Left renal cortex interstitium (tissue), 4 donors: ENCODE measurements at places on chromosomes 16 and 17.
A peak's percentile ranks its signal among the peaks of the same experiment; 100 is the strongest.

- DNase-seq, result no peak
These were observed 12.7 kb downstream of the HIC1 start for GRCh38 chr17:2067608-2068024.

DNA sequence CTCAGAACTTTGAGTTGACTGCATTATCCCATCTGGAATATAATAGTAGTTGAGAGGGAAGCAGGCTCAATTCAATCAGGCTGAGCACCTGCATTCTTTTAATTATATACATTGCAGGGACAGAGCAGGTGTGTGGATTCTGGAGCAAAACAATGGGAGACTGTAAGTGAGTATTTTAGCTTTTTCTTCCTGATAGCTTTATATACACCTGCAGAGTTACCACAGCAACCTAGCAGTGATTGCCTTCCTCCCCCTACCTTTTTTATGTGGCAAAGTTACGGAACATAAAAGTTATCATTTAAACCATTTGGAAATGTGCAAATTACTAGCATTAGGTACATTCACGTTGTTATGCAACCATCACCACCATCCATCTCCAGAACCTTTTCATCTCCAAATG, 25.4 kb upstream of the RHOT1 start:
- DNase-seq, result no peak

DNA sequence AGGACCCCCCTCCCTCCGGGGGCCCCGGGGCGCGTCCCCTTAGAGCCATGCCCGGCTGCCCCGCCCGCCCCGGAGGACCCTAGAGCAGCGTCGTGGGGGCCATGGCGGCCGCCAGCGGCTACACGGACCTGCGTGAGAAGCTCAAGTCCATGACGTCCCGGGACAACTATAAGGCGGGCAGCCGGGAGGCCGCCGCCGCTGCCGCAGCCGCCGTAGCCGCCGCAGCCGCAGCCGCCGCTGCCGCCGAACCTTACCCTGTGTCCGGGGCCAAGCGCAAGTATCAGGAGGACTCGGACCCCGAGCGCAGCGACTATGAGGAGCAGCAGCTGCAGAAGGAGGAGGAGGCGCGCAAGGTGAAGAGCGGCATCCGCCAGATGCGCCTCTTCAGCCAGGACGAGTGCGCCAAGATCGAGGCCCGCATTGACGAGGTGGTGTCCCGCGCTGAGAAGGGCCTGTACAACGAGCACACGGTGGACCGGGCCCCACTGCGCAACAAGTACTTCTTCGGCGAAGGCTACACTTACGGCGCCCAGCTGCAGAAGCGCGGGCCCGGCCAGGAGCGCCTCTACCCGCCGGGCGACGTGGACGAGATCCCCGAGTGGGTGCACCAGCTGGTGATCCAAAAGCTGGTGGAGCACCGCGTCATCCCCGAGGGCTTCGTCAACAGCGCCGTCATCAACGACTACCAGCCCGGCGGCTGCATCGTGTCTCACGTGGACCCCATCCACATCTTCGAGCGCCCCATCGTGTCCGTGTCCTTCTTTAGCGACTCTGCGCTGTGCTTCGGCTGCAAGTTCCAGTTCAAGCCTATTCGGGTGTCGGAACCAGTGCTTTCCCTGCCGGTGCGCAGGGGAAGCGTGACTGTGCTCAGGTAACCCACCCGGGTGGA, 759 bp downstream of the ALKBH5 start:
- no peak for DNase-seq

GRCh38 chr16:4935241-4935855, 1.6 kb downstream of the PPL start:
- no peak for DNase-seq

DNA sequence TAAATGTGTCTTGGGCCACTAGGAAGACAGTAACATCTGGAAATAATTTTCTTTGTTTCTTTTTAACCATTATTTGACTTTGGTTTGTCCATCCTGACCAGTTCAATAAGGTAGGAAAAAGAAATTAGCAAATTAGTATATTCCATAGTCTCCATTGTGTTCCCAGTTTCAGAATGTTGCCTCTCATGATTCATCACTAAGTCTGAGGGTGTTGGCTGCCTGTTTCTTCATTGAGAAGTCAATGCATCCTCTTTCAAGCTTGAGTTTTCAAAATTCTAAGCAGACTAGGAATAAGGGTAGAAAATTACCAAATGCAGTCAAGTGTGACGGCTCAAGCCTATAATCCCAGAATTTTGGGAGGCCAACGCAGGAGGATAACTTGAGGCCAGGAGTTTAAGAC, 41.9 kb downstream of the ZFHX3 start:
- no peak for DNase-seq

DNA sequence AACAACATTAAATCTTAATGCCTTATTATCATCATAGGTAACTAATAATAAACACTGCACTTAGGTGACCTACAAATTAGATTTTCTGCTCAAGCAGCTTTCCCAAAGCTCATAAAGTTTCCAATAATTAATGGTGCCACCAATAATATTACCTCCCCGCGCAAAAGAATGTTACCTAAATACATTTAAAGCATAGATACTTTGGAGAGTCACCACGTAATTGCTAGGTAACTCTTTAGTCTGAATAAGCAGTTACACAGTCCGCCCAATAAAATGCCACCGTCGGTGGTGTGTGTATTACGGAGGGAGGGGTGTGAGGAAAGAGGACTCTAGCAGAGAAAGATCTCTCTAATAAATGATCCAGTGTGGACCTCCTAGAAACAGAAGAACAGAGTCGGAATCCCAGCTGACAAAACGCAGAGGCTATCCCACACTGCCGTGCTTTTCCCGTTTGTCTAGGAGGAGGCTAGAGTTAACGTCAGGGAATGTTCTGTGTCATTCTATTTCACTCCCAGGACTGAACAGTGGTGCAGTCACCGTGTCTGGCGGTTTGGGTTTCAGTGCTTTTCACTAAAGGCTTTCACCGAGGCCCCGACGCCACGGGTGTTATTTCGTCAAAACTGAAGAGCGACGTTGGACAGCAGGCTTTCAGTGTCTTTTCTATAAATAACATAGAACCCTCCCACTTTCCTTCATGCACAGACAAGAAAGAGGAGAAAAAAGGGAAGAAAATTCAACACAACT, 630 bp downstream of the RNFT1 start:
- peak; percentile 73 for DNase-seq

GRCh38 chr16:1159973-1160772, 7.3 kb downstream of the CACNA1H start:
- peak; percentile 81 for DNase-seq

DNA sequence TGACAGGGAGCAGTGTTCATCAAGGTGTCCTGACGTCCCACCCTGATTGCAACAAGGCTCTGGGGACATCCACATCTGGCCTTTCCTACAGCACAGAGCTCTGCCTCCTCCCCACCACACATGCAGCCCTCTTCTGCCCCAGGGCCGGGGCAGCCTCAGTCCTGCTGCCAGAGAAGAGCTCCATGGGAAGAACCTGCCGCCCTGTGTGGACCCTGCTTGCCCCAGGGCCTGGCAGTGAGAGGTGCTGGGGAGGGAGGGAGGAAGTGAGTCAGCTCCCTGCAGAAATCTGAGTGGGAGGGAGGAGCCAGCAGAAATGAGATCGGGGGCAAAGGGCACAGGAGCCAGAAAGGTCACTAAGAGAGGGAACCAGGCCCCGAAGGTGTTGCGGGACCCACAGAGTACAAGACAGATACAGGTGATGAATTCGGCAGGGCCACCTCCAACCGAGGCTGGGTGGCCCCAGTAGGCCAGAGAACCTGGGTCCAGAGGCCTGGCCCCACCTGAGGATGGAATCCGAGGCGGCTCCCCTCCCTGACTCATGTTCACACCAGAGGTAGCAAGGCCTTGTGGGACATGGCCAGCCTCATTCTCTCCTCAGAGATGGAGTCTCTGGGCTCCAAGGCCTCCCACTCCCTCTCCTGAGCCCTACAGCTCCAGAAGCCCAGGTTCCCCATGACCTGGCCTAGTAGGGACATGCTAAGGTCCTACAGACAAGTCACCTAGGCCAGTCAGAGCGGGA, 24.8 kb downstream of the MYO18A start:
- DNase-seq, result no peak

DNA sequence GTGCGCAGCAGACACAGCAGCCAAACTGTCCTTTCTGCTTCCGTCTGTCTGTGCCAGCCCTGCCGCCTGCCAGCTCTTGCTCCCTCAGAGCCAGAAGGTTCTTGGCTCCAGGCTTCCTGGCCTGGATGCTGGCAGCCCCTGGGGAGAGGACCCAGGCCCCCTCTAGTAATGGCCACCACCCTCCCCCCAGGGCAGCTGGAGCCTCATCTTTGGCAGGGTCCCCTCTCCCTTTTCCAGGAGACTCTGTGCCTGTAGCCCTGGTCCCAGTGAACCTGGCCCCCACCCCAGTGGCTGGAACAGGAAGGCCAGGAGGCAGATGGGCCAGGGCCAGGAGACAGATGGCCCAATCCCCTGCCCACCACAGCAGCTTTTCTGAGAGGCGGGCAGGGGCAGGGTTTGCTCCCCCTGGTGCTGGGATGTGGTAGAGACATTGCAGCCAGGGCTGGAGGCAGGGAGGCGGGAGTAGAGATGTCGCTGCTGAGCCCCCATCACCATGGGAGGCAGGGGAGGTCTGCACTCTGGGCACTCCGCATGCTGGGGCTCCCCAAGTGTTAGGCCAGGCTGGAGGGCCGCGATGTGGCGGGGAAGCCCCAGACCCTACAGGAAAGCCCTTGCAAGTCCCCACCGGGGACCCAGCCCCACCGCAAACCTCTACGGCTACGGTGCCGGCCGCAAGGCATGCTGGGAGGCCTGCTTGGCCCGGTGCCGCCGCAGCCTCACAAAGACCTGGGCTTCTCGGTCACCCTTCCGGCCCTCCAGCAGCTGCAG, 16.7 kb downstream of the UNC13D start:
- no peak for DNase-seq

DNA sequence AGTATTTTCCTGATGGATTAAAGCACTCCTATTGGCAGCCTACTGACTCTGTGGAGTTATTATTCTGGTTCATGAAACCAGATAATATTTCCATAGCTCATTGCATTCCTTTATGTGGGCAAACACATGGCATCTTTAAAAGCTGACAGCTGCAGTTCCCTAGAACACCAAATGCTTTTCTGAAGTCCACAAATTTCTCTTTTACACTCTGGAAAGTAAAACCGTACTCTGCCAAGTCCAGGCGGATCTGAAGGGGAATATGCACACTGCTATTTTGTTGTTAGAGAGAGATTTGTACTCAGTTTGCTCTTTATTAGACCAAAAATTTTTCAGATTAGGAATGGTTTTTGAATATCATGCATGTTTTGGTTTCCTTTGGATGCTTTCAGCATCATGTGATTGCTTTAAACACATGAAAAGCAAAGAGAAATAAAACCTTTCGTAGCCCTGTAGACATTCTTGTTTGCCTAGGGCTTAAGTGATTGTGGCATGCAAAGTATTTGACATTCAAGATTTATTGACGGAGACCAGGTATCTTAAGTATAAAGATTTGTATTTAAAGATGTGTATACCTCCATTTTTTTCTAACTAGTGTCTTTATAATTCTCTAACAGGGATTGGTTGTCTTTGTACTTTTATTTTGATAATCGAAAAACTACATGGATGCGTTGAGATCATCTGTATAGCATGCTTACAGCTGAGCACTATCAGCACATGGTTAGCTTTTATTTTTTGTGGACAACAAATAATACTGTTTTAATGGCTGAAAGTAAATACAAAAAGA, 19.5 kb downstream of the SEC14L1 start:
- DNase-seq, result no peak

DNA sequence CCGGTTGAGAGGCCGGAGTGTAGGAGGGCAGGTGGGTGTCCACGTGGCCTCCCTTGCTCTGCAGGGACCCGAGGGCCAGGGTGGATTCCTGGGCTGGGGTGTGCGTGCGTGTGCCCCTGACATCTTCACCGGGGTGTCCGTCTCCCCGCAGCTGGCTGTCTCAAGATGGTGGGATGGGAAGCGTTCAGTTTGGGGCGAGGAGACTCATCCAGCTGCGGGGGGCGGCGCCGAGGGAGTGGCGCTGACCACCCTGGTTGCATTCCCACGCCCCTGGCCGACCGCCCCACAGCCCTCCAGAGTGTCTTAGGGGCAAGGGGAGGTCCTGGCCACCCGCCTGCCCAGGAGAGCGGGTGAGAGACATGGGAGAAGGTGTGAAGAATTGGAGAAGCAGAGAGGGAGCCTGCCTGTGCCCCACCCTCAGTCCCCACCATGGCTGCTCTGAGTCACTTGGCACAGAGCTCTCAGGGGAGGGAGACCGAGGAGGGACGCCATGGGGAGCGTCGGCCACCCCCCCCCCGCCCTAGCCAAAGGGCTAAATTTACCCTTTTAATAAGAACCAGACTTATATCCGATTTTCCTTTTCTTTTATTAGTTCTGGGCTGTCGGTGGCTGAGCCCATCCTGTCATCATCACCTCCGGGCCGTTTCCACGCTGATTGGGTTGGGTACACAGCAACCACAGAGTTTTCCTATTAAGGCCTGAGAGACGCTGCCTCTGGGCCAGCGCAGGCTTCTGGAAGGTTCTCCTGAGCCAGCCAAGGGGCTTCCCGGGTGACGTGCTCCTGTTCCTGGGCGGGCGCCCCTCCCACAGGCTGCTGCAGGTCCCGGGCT, 22.0 kb downstream of the BAHCC1 start:
- no peak for DNase-seq

DNA sequence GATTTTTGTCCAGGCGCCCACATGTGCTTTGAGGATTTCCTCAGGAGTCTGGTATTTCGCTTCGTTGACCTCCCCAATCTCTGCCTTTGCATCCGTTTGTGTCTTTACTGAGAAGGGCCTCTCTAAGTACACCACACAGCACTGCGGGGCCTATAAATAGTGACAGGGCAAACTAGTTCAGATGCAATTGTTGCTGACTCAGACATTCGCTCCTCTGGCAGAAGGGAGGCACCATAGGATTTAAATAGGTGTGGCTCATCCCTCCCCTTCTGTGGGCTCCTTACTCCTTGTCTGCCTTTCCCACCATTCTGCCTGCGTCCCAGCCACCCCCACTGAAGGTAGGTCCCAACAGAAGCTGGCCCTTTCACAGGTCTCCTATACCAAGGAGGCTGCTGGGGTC, 192.3 kb downstream of the SHISA9 start:
- DNase-seq, result no peak

- no peak for DNase-seq
These were observed 470.3 kb downstream of the TMEM114 start for GRCh38 chr16:8120001-8120400.

- no peak for DNase-seq
These were observed 550.0 kb downstream of the CDH13 start for GRCh38 chr16:83176802-83177201.

DNA sequence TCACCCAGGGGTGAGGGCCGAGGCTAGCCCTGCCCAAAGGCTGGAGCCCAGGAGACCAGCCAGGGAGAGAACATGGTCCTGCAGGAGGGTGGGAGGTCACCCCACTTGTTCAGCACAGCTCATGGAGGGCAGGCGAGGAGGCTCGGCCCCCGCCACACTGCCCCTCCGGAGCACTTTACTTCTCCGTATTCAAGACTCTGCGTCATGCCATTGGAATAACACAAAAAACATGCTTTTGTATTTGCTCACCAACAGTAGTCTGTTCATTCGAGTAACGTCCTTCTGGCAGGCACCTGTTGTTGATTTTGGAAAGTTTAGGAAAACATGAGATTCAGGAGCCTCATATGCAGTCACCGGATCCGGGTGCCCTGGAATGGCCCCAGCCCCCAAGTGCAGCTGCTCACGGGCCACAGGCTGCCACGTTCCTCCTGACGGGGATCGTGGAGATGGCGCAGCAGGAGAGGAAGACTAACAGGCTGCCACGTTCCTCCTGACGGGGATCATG, 81.1 kb upstream of the DNAH17 start:
- DNase-seq, result no peak

GRCh38 chr17:58899191-58899590, 143.5 kb downstream of the PPM1E start:
- DNase-seq, result no peak
